ENCODE measurements at places on chromosomes 3 and 15.

DNA sequence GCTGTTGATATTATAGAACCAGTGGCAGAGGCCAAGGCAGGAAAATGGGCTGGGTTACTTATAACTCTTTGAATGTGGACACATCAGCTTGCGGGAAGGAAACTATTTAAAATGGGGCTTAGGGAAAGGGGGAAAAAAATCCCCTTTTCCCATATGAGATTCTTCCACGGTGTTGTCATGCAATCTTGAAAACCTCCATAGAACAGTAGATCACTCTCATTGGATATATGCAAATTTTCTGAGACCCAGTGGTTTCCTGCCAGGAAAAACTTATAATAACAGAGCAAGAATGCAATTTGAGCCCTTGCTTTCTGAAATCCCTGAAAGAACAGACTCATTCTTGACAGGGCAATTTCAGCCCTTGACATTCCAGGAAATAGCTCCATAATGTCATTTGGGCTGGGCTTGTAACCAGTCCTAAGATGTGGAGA, 31.1 kb downstream of the TMEM212 start:
- DNase-seq = no peak

GRCh38 chr3:107842940-107843339, 247.9 kb downstream of the CD47 start:
- no peak for DNase-seq

DNA sequence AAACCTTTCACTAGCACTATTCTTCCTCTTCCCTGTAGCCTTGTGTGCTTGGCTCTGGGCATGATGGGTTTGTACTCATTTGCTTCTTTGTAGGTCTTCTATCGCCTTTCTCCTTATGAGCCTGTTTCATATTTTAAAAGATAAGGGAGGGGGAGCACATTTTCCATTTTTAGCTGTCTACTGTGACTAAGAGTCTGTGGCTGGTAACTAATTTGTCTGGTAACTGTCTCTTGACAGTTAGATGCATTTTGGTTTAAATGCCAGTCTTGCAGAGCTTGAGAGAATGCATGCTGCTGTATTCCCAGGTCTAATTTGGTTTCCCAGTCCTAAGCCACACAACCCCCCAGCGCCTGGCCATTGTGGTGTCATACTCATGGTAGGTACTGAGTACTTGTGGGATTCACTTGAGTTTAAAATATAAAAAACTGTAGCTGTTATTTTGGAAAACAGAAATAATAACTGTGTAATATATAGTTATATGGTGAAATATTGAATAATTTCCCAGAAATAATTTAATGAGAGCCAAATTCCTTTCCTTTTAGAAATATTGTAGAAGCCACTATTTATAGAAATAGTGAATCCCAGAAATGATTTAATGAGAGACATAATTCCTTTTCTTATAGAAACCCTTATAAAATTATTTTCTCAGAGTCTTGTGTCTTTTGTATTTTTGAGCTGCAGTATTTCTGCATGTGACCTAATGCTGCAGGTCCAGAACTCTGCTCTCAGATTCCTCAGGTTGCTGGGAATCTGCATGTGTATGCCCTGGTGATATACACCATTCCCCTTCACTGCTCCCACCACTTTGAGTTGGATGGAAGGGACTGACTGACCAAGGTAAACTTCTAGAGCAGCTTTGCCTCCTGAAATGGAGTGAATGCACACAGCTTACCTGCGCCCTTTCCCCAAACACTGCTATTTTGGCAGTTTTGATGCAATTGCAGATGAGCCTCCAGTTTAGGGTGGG, 13.9 kb upstream of the GPR171 start:
- no peak for DNase-seq

DNA sequence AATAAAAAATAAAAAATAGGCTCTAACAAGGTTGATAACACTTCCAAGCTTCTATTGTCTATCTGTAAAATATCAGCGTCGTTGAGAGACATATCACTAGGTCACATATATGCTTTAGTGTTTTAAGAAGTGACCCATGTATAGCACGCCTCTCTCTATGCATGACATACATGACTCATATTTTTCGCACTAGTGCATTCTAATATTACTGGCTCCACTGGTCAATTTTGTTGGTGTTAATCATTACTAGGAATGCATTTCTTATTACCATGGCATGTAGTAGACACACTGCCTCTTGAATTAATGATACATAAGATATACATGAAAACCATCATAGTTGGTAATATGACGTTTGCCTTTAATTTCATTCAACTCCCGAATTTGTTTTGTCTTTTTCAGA, 203.1 kb downstream of the CHL1 start:
- no peak for DNase-seq

GRCh38 chr3:149180057-149180573, 41.5 kb downstream of the CP start:
- DNase-seq = no peak

DNA sequence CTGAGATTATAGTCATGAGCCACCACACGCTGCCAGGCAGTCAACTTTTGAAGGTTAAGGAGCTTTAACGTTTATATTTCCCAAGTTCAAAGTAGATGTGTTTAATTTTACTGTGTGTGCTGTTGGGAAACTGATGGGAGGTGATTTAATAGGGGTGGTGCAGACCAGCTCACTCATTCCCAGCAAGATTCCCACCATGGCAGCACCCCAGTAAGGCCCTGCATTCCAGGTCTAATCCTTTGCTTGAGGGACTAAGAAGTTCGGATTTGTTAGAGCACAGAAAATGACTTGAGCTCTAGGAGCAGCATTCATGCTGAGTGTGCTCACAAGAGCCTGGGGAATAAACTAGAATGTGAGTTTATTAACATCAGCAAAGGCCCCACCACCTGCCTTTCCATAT, 25.2 kb downstream of the TSEN2 start:
- no peak for DNase-seq

DNA sequence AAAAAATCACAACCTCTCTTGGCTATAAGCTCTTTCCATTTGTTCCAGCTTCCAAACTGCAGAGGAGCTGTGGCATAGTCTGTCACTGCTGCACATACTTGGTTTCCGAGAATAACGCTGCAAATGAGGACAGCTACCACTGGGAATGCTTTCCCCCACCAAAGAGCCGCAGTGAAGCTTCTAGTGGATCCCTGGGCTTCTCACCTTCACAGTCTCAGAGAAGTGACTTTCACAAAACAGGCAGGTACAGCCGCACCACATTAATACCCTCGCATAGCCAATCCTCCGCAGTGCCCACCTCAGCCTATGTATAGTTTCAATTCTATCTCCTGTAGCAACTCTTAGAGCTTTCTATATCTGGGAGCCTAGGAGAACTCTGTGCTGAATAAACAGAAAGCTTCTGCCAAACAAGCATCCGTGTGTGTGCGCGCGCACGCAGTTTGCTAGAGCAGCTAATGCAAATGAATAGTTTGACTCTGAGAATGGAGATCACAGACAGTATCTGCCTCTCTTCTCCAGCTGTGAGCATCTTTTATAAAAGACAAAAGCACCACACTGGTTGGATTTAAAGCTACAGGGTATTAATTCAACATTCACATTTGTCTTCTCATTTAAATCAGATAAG, 81.9 kb upstream of the PLXND1 start:
- no peak for DNase-seq

DNA sequence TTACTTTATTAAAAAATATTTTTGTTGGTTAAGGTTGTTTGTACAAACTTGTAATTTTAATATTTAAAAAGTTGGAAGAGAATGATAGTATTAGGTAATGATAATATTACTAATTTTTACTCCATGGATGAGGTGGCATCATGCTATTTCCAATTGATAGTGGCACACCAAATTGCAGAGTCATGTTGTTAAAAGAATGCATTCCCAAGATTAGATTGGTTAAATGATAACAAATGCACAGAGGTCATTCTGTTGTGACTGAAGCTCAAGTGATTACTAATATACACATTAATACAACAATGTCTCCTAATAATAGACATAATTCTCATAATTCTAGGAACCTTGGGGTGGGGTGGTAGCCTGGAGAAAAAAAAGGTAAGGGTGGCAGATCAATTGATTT, 73.2 kb upstream of the ZBED2 start:
- DNase-seq = no peak

DNA sequence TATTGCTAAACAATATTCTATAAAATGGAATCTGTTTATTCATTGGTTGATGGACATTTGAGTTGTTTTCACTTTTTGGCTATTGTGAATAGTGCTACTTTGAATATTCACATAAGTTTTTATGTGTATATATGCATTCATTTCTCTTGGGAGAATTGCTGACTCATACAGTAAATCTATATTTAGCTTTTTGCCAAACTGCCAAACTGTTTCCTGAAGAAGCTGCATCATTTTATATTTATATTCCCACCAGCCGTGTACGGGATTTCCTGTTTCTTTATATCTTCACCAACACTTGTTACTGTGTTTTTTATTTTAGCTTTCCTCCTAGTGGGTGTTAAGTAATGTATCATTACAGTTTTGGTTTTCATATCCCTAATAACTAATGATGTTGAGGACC, 12.5 kb upstream of the TCAIM start:
- DNase-seq = no peak

DNA sequence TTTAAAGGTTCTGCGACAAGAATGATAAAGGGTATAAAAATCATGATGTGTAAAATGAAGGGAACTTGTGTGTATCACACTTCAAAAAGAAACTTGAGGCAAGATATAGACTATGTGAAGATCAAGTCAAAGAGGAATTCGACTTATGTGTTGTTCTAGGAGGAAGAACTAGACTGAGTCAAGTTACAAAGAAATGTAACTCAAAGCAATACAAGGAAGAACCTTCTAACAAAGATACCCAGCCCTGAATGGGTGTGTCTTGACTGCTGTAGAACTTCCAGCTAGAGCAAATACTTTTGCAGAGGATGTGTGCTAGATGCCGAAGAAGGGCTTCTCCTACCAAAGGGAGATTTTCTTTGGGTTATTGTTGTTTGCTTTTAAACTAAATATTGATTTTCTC, 2.4 kb downstream of the SLC49A4 start:
- no peak for DNase-seq

DNA sequence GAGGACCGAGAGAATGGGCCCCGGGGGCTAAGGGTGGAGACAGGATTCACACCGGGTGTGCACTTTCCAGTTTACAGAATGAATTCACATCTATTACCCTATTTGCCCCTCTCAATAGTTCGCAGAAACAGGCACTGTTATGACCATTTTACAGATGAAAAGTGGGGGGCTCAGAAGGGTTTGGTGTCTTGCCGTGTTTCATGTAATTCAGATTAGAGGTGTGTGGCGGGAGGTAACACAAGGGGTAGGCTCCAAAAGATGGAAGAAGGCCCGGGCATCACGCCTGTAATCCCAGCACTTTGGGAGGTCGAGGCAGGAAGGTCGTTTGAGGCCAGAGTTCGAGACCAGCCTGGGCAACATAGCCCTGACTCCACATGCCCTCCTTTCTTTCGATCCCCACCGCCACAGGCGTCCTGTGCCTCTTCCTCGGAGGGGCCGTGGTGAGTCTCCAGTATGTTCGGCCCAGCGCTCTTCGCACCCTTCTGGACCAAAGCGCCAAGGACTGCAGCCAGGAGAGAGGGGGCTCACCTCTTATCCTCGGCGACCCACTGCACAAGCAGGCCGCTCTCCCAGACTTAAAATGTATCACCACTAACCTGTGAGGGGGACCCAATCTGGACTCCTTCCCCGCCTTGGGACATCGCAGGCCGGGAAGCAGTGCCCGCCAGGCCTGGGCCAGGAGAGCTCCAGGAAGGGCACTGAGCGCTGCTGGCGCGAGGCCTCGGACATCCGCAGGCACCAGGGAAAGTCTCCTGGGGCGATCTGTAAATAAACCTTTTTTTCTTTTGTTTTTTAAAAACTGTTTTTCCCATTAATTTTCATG, 3.4 kb downstream of the DUOXA2 start:
- no peak for DNase-seq

DNA sequence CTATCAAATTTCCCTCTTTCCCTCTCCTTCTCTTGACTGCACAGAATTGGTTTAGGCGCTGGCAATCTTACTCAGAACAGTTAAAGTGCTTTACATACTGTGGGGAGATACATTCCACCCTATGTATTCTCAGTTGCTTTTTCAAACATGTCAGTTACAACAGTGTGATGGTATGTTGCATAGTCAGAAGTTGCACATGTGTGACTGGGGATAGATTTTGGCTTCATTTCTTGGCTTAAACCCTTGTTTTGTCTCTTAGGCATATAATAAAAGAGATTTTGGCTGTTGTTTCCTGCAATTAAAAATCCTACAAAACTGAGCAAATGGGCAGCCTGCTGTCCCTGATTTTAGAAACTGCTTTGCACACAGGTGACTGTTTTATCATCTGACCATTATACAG, 86.7 kb downstream of the PIK3R4 start:
- DNase-seq = no peak

GRCh38 chr3:14718539-14718938, 43.6 kb downstream of the C3orf20 start:
- no peak for DNase-seq

- DNase-seq = no peak
These were observed 108.9 kb downstream of the GREM1 start for GRCh38 chr15:32826685-32827084.

DNA sequence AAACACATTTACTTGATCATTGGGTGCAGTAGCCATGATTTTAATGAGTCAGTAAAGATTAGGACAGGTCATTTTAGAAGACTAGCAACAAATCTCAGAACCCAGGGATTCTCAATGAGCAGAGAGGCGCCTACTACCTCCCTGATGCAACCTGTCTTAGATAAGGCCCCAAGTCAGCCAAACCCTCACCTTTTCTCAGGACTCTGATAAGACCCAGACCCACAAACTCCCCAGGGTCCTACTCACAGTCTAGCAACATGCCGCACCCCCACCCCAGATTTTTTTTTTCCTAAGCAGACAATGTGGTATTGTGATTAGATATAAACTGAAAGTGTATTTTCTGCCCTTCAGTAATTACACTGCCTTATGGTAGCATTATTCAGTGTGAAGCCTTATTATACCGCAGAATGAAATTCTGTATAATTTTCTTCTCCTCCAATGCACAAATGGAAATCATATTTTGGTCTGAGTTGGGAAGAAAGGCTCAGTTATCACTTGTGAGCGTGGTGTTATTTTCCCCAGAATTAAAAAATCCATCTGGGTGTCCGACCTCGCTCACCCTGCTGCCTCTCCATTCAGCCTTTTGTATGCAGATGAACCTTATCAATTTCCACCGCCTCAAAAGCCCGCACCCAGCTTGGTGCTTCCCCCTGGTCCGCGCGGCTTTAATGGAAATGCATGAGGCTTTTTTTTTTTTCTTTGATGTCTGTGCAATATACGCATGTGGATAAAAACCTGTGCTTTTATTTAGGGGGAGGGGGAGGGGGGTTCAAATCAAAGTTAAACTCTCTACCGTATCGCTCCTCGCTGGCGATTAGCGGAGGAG, 122.0 kb upstream of the SOX14 start:
- DNase-seq = no peak

All from activated naive CD8-positive, alpha-beta T cell treated with anti-CD3 and anti-CD28 coated beads, Interleukin-2, amount 50 U/mL, for 16 hours (primary cell).